ENCODE measurements at places on chromosomes 5 and 9.

GRCh38 chr9:76620996-76621395 is 143.2 kb upstream of the PCA3 start:
- DNase-seq: peak; percentile 13

GRCh38 chr5:157400741-157401495 is 59.1 kb upstream of the NIPAL4 start:
- DNase-seq: no peak

DNA sequence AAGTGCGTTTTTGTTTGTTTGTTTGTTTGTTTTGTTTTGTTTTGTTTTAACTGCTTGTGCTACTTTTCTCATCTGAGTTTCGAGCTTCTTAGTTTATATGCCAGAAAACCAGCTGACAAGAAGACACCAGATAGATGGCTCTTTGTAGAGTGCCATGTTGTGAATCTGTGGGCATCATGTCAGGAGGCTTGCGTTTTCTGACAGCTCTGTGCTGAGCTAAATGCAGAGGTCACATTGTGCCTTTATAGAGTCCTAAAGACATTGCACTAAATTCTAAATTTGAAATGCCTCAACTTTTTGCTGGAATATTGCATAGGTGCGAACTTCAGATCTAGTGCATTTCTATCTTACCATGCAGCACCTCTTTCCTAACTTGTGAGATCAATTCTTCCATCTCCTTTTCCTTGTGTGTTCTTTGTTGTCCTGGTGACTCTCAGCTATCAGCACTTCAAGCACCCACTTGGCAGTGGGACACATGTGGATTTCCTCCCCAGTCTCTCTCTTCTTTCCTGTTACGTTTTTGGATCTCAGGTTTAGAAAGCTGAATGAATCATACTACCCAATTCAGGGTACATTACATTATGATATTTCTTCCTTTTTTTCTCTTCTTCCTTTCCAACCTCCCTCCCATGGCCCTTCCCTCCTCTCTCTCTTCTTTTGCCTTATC is 379.0 kb upstream of the RPS23 start:
- no peak for DNase-seq

DNA sequence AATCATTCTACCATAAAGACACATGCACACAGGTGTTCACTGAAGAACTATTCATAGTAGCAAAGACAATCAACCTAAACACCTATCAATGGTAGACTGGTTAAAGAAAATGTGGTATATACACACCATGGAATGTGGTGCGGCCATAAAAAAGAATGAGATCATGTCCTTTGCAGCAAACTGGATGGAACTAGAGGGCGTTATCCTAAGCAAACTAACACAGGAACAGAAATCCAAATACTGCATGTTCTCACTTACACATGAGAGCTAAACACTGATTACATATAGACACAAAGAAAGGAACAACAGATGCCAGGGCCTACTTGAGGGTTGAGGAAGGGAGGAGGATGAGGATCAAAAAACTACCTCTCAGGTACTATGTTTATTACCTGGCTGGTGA is 103.8 kb downstream of the DRD1 start:
- DNase-seq: no peak

- DNase-seq: no peak
Observed at GRCh38 chr5:65728218-65728617, 6.2 kb downstream of the NLN start.

Measured in M059J (cell line).